Right renal pelvis (tissue), 4 donors: ENCODE measurements at places on chromosomes 16 and 17.

DNA sequence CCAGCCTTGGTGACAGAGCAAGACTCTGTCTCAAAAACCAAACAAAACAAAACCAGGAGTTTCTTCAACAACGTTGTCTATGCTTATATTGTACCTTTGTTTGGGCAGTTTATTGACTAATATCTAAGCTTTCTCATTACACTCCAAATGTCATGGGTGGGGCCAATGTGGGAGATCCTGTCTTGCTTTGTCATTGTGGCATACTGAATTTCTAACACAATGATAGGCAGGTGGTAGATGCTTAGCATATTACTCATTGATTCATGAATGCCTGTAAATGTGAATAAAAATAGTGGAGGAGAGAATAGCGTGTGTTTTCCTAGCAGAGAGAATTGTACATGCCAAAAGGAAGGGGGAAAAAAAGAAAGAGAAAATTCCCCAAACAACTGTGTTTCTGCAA is 802.5 kb upstream of the EEF2KMT start:
- no peak for DNase-seq

DNA sequence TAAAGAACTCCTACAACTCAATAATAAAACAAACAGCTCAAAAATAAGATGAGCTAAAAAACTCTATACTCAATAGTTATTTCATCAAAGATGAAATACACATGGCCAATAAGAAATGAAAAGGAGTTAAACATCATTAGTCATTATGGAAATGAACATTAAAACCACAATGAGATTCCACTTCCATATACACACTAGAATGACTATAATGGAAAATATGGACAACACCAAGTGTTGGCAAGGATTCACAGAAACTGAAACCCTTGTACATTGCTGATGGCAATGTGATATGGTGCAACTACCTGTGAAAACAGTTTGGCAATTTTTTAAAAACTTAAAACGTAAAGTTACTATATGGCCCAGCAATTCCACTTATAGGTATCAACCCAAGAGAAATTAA is 91.4 kb downstream of the GRIN2A start:
- no peak for DNase-seq

- DNase-seq, result peak; percentile 36
Measured at GRCh38 chr17:37527249-37527851, 37.7 kb downstream of the DUSP14 start.

GRCh38 chr16:64409783-64410210 is 712.1 kb downstream of the CDH11 start:
- no peak for DNase-seq

- DNase-seq, result no peak
Measured at GRCh38 chr17:58667934-58668597, 23.8 kb downstream of the TEX14 start.
